ENCODE measurements at places on chromosomes 11 and 22. TPM values are rescaled to one million over a fixed set of nuclear protein-coding genes. Genes with fewer than 3 reads are reported as not detected.

Gene TTLL12
- total RNA-seq: 29.6 TPM

Gene KRTAP5-11
- not detected for total RNA-seq

Gene SCGB1D2
- total RNA-seq: not detected

Gene INPP5J
- 0.47 TPM for total RNA-seq

Gene ANKK1
- not detected for total RNA-seq

Gene ASRGL1
- total RNA-seq: 28.3 TPM

Gene MS4A4A
- total RNA-seq: not detected

Gene RAB36
- total RNA-seq: 1.0 TPM

Gene ST14
- not detected for total RNA-seq

Gene MPEG1
- not detected for total RNA-seq

Gene OR4X2
- total RNA-seq: not detected

Gene SSTR3
- not detected for total RNA-seq

Gene RASL10A
- 0.09 TPM for total RNA-seq

Gene C11orf65
- 0.38 TPM for total RNA-seq

Gene HORMAD2
- not detected for total RNA-seq

Gene TECTA
- total RNA-seq: 0.27 TPM

Gene OR8G1
- total RNA-seq: not detected

Gene VSIG10L2
- not detected for total RNA-seq

Gene CASTOR1
- total RNA-seq: 9.9 TPM

Gene SCGB1C1
- not detected for total RNA-seq

Gene CRYBB2
- total RNA-seq: 0.18 TPM

Gene SEPTIN5
- 26.4 TPM for total RNA-seq

Gene H19
- total RNA-seq: 2.3 TPM

Gene CASP5
- total RNA-seq: 0.09 TPM

Gene SEC14L6
- total RNA-seq: under 0.01 TPM

Gene MS4A14
- total RNA-seq: not detected

Gene ANO9
- 0.09 TPM for total RNA-seq

Gene GAB4
- under 0.01 TPM for total RNA-seq

Gene PRDM11
- total RNA-seq: 5.7 TPM

Gene SLC35F2
- 92.0 TPM for total RNA-seq

Gene HYLS1
- 9.4 TPM for total RNA-seq

Gene CARD18
- total RNA-seq: not detected

Gene POTEH
- not detected for total RNA-seq

Gene LRRC10B
- total RNA-seq: not detected

Gene SNX32
- 0.38 TPM for total RNA-seq

Gene PRR5L
- total RNA-seq: 23.4 TPM

Gene HEPACAM
- under 0.01 TPM for total RNA-seq

Gene ARCN1
- total RNA-seq: 111 TPM

Gene GDPD5
- total RNA-seq: 31.3 TPM

Gene RCE1
- total RNA-seq: 15.2 TPM

Gene MMP12
- 0.28 TPM for total RNA-seq

Gene PLAAT5
- not detected for total RNA-seq

Gene OR2AG2
- total RNA-seq: 0.09 TPM

Gene TRIM29
- 0.19 TPM for total RNA-seq

Gene APOL5
- total RNA-seq: not detected

Gene PGA5
- total RNA-seq: not detected

Gene SLC5A1
- total RNA-seq: not detected

Gene SMIM35
- total RNA-seq: not detected

Gene BDNF
- 16.0 TPM for total RNA-seq

Gene BACE1
- 7.9 TPM for total RNA-seq

Gene C11orf52
- not detected for total RNA-seq

Gene KLHL35
- 4.9 TPM for total RNA-seq

Gene OR2AG1
- total RNA-seq: not detected
